ENCODE measurements at places on chromosomes 5 and 9.
A peak's percentile ranks its signal among the peaks of the same experiment; 100 is the strongest.

GRCh38 chr5:110663525-110663924, 62.9 kb downstream of the TMEM232 start:
- DNase-seq, result no peak

DNA sequence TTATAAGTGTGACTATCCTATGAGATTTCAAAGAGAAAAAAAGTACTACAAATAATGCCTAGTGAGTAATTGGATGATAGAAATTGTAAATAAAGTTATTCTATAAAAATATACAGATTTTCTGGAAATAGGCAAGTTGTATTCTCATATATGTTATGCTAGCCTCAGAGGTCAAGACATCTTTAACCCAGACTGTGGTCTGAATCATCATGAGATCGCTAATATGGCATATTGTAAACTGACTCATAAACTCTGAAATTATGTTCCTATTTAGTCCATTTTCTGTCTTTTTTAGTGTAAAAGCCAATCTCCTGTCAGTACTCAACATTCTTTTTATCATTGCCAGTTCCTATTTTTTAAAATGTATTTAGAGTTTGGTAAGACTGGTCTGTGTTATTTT, 14.2 kb downstream of the LOX start:
- no peak for DNase-seq

DNA sequence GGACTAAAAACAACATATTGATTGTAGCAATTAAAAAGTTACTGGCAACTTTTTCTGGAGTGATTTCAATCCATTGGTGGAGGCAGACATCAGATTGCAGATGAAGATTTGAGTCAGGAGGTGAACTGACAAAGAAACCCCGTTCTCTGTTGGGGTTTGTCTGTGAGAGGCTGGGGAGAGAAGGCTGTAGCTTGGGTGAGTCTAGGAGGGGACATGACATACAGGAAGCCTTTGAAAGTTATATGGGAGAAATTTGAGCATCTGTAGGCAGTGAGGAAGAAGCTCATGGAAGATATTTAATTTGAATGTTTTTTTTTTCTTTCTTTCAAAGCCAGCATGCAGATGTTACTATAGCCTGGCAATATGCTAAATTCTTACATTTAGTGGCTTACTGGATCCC, 26.0 kb downstream of the KDM4C start:
- no peak for DNase-seq

GRCh38 chr5:123000731-123001130, 35.8 kb downstream of the PPIC start:
- DNase-seq, result no peak

DNA sequence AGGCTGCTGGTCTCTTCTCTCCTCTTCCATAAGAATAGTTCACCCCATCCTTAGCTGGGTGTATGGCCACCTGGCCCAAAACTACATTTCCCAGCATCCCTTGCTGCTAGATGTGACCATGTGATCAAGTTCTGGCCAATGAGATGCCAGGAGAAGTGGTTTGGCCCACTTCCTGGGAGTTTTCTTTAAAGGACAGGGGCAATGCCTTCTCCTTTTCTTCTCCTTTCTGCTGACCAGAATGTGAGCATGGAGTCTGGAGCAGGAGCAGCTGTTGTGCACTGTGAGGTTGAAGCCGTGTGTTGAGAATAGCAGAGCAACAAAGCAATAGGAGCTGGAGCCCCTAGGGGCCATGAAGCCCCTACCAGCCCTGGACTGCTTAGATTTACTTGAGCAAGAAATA, 36.8 kb downstream of the C9orf50 start:
- peak; percentile 85 for DNase-seq

GRCh38 chr5:35518104-35518503, 99.6 kb upstream of the SPEF2 start:
- DNase-seq, result no peak

GRCh38 chr5:61050292-61050691, 105.3 kb downstream of the NDUFAF2 start:
- DNase-seq, result no peak

DNA sequence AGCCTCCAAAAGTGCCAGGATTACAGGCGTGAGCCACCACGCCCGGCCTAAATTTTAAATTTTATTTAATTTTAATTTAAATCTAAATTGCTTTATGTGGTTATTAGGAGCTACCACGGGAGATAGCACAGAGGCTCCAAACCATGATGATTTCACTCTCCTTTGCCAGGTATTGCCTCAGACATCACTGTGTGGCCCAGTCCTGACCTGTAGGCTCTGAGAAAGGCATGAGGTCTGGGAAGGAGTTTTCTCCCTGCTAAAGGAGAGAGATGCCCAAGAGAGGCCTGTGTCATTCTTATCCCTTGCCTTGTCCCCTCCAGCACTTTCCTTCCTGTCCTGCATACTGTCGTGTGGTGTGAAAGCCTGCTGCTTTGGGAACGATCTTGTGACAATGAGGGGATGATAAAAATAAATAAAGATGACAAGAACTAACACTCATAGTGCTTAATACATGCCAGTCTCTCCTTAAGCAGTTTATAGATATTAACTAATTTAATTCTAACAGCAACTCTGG, 37.0 kb upstream of the BASP1 start:
- no peak for DNase-seq
